ENCODE measurements at places on chromosomes 13 and 19.

GRCh38 chr19:10998666-10999065 lies 37.8 kb downstream of the SMARCA4 start:
- no peak for DNase-seq

GRCh38 chr19:35454663-35455062 lies 6.6 kb downstream of the FFAR2 start:
- DNase-seq, result no peak

DNA sequence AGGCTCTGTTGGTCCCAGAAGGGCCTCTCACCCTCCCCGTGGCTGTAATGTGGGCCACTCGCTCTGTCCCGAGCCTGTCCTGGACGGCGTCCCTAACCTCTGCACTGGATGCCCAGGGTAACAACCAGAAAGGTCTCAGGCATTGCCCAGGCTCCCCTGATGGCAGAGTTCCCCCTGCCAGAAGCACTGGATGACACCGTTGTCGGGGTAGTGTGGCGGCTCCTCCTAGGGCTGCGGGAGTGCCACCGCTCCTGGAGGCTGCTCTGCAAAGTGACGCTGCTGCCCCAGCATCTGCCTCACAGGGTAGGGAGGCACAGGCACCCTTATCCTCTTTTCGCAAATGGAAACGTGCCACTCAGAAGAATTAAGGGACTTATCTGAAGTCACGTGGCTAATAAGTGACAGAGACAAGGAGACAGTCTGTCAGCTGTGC lies 32.0 kb downstream of the MPHOSPH8 start:
- DNase-seq, result no peak

DNA sequence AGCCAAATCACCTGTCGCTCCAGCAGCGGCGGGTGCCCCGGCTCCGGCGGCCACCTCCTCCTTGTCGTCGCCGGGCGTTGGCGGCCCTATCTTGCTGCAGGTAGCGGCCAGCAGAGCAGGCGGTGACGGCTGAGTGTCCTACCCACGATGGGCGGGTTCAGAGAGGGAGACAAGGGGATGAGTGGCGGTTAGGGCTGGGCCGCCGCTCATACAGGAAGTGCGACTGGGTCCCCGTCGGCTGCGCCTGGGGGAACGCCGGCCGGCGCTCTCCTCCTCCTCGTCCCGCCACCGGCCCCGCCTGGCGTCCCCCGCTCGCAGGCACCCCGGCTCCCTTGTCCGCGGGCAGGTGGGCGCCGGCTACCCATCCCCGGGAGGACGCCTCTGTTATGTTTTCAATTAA lies 1692.0 kb downstream of the SLITRK5 start:
- no peak for DNase-seq

DNA sequence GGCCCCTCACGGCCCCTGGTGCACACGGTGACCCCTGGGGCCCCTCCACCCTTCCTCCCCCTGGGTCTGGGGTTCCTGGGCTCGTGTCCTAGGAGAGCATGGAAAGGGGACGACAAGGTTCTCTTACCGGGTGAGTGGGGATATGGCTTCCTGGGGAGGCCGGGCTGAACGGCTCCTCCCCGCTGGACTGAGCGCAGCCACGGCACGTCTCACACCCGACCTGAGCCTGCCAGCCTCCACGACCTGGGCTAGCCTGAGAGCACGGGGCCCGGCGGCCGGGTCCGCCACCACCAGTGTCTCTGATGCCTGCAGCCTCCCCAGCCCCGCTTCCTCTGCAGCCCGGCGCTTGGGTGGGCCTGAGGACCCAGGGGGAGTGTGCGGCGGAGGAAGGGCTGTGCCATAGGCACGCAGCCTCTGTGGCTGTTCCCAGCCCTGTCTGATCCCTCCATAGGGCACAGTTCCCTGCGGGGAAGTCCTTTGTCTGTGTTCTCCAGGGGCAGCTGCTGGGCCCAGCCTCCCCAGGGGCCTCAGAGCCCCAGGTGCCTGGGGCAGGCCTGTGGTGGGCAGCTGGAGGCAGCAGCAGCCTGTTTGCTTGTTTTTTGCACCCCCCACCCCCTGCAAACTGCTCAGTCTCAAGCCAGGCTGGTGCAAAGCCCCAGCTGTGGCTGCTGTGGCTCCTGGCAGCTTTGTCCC lies 15.0 kb downstream of the PLIN4 start:
- no peak for DNase-seq

Measured in activated CD4-positive, CD25-positive, alpha-beta regulatory T cell (primary cell).